ENCODE measurements at places on chromosomes 13 and 19. TPM values are rescaled to one million over a fixed set of nuclear protein-coding genes. Genes with fewer than 3 reads are reported as not detected.

The RGL3 gene
- 284 TPM for total RNA-seq

The ZNF576 gene
- total RNA-seq: 15.5 TPM

The REX1BD gene
- 67.4 TPM for total RNA-seq

The CEACAM19 gene
- total RNA-seq: 25.8 TPM

The CALR3 gene
- not detected for total RNA-seq

DNA sequence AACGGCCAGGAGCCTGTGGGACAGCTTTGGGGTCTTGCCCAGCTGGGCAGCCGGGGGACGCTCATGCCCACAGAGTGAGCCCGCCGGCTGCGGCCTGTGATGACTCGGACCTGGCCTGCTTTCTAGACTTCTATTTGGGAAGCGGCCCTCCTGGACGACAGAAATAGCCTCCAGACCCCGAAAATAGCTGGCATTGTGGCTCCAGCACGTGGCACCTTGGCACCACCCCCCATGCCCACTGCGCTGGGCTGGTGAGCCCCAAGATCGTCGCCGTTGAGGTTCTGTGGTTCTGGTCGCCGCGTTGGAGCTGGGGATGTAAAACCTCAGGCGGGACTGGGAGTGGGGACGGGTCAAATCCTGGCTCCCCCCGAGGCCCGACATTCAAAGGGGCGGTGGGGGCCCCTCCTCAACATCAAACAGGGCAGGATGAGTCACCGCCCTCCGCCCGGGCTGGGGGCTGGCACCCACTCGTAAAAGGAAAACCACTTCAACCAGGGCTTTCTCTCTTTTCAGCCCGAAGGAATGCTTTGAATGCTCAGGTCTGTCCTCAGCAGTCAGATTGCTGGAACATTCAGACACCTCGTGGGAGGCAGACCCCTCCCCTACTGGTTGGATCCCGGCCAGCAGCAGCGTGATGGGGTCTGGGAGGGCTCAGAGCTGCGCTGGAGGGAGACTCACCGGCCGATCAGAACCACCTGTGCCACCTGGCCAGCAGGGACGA, 42.1 kb downstream of the GADD45B start:
- no peaks in the 10 kb centered on the region for H3K36me3 ChIP-seq
- no peak for DNase-seq
- no peak overlapping the region for H3K4me3 ChIP-seq
- no peak overlapping the region for H3K27ac ChIP-seq
- no peaks in the 10 kb centered on the region for H3K27me3 ChIP-seq

DNA sequence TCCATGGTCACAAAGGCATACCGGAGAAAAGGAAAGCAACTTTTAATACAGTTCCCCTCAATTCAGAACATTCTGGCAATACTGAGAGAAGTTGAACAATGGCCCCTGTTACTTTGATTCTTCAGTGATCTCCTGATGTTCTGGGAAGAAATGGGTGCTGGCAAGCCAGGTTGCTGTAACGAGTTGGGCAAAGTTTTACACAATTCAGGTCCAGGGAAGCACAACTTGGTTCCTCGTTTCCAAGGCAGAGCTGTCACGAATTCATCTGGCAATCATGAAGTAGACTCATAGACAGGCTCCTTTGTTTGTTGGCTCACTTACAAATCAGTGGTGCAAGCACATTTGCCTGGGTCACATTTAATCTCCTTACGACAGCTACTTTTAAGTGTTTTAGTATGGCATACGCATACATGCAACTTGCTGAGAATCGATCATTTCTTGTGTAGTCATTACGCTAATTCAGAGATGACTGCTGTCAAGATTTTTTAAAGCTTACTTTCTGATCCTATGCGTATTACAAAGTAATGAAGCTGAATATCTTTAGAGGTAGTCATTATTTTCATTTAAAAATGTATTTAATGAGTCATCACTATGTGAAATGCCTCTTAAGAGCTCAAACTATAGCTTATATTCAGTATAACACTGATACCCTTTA, 174.7 kb downstream of the GPC5 start:
- no peak for DNase-seq
- no peaks in the 10 kb centered on the region for H3K27me3 ChIP-seq
- H3K36me3 ChIP-seq: no peaks in the 10 kb centered on the region
- H3K4me1 ChIP-seq: no peaks in the 10 kb centered on the region

GRCh38 chr13:73251626-73252265, 192.9 kb downstream of the KLF5 start:
- peaks cover 34% of the 10 kb centered on the region for H3K4me1 ChIP-seq
- DNase-seq: no peak
- H3K4me3 ChIP-seq: no peak overlapping the region
- H3K36me3 ChIP-seq: peaks cover 2% of the 10 kb centered on the region

DNA sequence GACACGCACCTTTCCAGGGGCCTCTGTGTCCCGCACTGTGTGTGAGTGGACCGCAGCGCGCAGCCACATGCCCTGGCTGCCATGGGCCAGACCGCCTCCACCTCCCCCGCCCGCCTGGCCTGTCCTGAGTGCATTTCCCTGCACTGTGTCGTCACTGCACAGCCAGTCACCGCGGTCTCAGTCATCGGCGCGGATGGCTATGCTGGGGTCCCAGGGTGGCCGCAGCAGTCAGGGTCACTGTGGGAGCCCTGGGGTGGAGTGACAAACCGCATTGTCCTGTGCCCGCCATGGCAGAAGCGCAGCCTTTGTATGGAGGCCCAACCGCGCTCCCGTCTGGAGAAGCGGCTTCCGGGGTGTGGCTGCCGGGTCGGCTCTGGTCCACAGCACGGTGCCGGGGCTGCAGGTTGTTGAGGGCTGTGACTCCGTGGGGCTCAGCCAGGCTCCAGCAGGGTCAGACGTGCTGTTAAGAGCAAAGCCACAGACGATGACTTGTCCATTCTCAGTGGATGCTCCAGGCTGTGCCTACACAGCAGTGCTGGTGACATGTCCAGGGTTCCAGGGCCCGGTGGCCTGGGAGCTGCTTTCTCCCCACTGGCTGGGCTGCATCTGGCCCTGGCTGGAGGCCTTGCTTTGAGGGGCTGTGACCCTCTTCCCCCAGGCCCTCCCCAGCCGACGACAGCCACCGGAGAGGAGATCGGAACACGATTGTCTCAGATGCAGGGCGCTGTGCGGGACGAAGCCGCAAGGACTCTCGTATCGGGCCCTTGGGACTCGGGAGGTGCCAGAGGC, 6.3 kb upstream of the NDUFS7 start:
- no peak for DNase-seq
- no peak overlapping the region for H3K27ac ChIP-seq
- H3K4me1 ChIP-seq: peaks cover 2% of the 10 kb centered on the region
- peaks cover 15% of the 10 kb centered on the region for H3K36me3 ChIP-seq
- no peak overlapping the region for H3K4me3 ChIP-seq
- no peaks in the 10 kb centered on the region for H3K27me3 ChIP-seq

DNA sequence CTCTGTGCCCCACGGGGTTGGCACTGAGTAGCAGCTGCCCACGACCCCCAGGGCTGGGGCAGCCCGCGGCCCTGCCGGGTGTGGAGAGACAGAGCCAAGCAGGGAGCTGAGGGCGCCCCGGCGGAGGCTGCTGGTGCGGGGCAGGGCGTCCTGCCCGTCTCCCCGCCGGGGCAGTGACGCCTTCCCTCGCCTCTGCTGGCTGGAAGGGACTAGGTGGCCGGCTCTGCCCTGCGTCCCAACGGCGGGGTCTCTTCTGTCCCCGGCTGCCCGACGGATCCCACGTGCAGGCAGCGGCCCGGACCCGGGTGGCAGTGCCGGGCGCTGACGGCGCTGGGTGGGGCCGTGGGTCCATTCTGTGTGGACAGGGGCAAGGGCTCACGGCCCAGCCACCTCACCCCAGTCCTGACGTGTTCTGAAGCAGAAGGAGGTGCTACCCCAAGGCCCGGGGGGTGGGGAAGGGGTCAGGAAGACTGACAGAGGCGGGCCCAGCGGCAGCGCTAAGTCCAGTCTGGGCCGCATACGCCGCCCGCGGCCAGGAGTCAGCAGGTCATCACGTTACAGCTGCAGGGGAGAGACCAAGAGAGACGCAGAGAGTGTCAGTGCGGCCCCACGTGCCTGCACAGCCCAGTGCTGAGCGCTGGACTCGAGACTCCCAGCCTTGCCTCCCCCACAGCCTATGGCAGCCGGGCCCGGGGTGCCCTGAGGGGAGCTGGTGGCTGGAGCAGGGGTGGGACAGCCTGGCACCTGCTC, 15.1 kb upstream of the PLPP2 start:
- no peaks in the 10 kb centered on the region for H3K4me1 ChIP-seq
- H3K4me3 ChIP-seq: no peak overlapping the region
- peaks cover 3% of the 10 kb centered on the region for H3K36me3 ChIP-seq
- H3K27ac ChIP-seq: no peak overlapping the region
- no peak for DNase-seq

- H3K4me1 ChIP-seq: peaks cover 5% of the 10 kb centered on the region
- no peak overlapping the region for H3K27ac ChIP-seq
- no peak for DNase-seq
- H3K36me3 ChIP-seq: no peaks in the 10 kb centered on the region
- no peak overlapping the region for H3K4me3 ChIP-seq
Measured at GRCh38 chr13:97000295-97000925, 6.1 kb upstream of the OXGR1 start.
